ENCODE measurements at places on chromosomes 3 and 15. TPM values are rescaled to one million over a fixed set of nuclear protein-coding genes. Genes with fewer than 3 reads are reported as not detected.

The LIPC gene
- not detected for total RNA-seq

The MYZAP gene
- 19.8 TPM for total RNA-seq

The FES gene
- 3.8 TPM for total RNA-seq

The PLOD2 gene
- total RNA-seq = 14.5 TPM

The GOLGA6L10 gene
- 3.9 TPM for total RNA-seq

Measured in esophagus mucosa (tissue), 1 donor.